Activated naive CD4-positive, alpha-beta T cell treated with anti-CD3 and anti-CD28 coated beads, Interleukin-2, amount 50 U/mL, for 72 hours (primary cell): ENCODE measurements at places on chromosomes 16 and 17.

- DNase-seq = no peak
Measured at GRCh38 chr17:72465191-72466024, 344.6 kb downstream of the SOX9 start.

- DNase-seq = no peak
Measured at GRCh38 chr17:62919388-62919787, 46.6 kb upstream of the TANC2 start.

DNA sequence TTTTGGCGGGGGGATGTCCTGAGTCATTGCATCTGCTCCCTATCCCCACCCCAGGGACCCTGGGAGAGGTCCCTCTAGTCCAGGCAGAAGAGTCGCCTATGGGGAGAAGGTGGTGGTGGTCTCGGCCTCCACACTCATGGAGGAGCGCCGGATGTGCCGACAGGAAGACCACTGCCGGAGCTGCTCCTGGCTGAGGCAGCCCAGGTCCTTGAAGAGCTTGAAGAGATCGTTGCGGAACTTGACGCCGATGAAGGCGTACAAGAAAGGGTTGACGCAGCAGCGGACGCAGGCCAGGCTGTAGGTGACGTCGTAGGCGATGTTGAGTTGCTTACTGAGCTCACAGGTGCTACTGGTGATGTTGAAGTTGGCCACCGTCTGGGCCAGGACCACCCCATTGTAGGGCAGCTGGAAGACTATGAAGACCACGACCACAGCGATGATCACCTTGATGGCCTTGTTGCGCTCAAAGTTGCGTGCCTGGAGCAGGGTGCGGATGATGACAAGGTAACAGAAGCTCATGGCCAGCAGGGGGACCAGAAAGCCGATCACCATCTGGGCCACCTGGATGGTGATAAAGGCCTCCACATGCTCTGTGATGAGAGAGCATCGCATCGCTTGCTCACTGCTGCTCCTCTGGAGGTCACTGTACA is 10.5 kb downstream of the CCR7 start:
- no peak for DNase-seq

- no peak for DNase-seq
Measured at GRCh38 chr16:17836868-17837602, 366.3 kb upstream of the XYLT1 start.

- DNase-seq = no peak
Measured at GRCh38 chr16:68115851-68116250, 30.7 kb downstream of the NFATC3 start.

- no peak for DNase-seq
Measured at GRCh38 chr16:30738984-30739951, 9.0 kb upstream of the PHKG2 start.

DNA sequence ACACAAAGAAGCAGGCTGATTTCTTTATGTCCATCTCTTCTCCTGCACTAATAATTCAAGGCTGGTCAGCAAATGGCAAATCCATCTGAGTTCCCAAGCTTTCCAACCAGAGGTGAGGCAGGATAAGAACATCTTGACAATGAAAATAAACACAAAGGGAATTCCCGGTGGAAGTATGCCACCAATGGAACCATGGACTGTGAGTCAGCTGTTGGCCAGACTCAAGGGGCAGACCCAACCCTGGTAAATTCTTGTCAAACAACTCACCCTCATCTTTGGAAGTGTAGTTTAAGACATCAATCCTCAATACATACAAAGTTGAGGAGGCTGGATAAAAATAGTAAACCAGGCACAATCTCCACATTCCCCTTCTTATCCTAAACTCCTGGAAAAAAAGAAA is 74.3 kb upstream of the CES5A start:
- no peak for DNase-seq

DNA sequence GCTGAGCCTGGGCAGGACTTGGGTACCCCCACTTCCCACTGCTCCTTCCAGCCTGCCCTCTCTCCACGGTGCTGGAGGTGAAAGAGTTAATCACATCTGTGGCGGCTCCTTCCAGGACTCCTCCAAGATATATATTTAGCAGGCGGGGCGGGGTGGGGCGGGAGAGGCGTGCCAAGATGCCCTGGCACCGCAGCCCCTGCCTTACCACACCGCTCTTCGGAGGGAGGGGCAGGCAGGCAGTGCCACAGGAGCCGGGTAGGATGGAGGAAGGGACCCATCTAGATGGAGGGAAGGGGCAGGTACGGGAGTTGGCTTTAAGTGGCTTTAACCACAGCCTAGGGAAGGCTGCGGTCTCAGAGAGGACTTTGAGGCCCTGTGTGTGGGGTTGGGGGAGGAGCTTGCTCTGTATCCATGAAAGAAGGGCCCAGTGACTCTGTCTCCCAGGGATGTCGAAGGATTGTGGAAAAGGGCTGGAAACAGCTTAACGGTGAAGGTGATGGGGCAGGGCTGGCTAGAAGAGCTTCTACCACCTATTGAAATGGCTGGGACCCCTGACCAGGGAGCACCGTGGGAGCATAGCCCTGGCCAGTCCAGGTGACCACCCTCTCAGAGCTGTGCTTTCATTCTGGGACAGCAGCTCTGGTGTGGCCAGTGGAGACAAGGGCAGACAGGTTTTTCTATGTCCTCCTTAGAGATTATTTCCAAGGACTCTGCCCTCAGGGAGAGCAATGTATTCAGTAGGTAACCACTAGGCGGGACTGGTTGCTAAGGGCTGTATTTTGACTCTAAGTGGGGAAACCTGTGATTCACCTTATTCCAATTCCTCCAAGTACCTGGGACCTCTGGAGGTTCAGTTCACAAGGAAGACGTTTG is 13.0 kb downstream of the GPR142 start:
- DNase-seq = no peak

- DNase-seq = no peak
Measured at GRCh38 chr17:75473246-75473645, 16.8 kb downstream of the TMEM94 start.
